ENCODE measurements at places on chromosomes 1 and 21.

DNA sequence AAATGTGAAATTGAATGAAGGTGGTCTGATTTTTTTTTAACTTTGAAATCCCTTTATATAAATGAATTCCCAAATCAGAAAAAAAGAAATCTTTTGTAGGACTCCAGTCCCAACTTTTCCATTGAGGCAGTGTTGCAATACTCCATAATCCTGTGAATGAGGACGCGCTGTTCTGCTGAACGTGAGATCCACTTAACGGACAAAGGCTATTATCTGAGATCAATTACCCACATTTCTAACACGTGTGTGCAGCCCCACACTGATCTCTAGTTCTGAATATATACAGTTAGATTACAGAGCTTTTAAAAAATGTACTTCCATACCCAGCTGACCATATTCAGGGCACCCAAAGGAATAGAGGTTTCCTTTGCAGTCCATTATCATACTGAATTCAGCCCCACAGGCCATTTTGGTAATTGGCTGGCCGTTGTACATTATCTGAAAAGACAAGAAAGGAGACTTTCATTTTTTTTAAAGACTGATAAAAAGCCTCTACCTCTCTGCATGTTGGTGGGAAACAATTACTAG is 19.0 kb downstream of the RCC2 start:
- DNase-seq, result no peak

GRCh38 chr1:9292361-9293240 is at the start of gene SPSB1:
SPSB1 (plus strand) TSS chr1:9292894; CDS start chr1:9355892, 62,998 bp downstream.
- DNase-seq, result peak; percentile 35

DNA sequence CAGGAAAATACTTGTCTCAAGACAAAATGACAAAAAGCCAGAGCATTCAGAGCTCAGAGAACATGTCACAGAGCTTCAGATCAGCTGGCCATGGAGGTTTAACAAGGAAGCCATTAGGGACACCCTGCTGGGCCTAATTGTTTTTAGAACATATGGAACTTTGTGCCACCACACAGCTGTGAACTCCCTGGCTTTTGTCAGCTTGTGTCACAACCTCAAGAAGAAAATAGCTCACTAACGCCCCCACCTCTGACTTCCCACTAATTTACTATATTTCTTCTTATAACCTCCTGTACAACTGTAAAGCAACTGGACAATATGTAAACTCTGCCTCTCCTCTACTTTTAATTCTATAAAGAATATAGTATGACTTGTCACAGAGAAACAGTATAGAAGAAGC is 21.0 kb upstream of the TDRD10 start:
- no peak for DNase-seq

GRCh38 chr1:208533746-208534598 is 289.8 kb upstream of the PLXNA2 start:
- DNase-seq, result no peak

DNA sequence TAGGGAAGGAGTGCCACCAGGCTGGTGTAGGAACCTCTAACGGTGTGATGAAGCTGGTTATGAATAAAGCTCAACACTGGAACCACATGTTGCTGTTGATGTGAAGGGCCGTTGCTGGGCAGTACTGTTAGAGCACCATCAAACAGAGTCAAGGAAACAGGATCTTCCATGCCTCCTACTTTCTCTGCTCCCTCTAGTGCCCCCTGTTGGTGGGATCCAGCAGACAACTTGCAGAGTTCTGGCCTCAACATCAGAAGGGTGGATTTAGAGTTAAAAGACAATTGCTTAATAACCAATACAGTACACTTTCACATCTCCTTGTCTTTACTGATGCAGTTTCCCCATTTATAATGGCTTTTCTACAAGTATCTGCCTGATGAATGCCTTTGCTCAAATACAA is 336.4 kb downstream of the NTNG1 start:
- DNase-seq, result no peak

GRCh38 chr21:15653710-15654109 is 76.1 kb upstream of the USP25 start:
- DNase-seq, result no peak

GRCh38 chr21:33871171-33871570 is 44.4 kb downstream of the ATP5PO start:
- DNase-seq, result no peak

- DNase-seq, result no peak
Measured at GRCh38 chr21:41369920-41370839, 8.4 kb downstream of the MX2 start.

DNA sequence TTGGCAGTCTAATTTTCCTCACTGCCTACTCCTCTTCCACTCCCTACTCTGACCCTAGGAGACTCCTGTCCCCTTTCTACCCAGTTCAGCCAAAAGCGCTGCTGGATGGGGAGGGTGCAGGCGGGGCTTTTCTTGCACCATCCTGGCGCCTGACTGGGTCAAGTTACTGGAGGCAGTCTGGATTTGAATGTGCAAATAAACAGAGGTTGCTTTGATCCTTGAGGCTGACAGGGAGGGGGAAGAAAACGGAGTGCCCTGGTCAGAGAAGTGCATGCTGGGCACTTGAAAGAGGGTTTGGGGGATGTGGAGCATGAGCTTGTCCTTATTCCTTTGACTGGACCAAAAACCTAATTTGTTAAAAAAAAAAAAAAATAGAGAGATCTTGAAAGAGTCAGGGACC is 76.8 kb upstream of the SOX13 start:
- no peak for DNase-seq

DNA sequence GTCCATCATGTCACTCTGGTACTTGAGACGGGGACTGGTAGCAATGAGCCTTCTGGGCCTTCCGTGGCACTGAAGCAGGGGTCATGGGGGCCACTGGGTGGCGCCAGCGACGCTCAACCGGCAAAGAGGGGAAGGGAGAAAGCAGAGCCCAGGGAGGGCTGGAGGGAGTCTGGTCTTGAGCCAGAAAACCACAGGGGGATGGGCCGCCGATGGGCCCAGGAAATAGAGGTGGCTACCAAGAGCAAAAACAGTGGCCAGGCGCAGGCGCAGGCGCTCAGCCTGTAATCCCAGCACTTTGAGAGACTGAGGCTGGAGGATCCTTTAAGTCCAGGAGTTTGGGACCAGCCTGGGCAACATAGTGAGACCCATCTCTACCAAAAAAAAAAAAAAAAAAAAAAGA is 21.8 kb downstream of the EXOC8 start:
- DNase-seq, result peak; percentile 6

- no peak for DNase-seq
Measured at GRCh38 chr1:154726443-154726842, 118.5 kb upstream of the ADAR start.

- DNase-seq, result no peak
Measured at GRCh38 chr21:18373606-18374005, 30.0 kb downstream of the TMPRSS15 start.

- no peak for DNase-seq
Measured at GRCh38 chr1:110002695-110003094, 18.1 kb downstream of the AHCYL1 start.

DNA sequence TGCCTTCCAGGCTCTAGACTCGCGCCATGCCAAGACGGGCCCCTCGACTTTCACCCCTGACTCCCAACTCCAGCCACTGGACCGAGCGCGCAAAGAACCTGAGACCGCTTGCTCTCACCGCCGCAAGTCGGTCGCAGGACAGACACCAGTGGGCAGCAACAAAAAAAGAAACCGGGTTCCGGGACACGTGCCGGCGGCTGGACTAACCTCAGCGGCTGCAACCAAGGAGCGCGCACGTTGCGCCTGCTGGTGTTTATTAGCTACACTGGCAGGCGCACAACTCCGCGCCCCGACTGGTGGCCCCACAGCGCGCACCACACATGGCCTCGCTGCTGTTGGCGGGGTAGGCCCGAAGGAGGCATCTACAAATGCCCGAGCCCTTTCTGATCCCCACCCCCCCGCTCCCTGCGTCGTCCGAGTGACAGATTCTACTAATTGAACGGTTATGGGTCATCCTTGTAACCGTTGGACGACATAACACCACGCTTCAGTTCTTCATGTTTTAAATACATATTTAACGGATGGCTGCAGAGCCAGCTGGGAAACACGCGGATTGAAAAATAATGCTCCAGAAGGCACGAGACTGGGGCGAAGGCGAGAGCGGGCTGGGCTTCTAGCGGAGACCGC is 2.0 kb upstream of the OLIG2 start:
- no peak for DNase-seq

GRCh38 chr1:61388566-61388965 is 306.2 kb downstream of the NFIA start:
- DNase-seq, result no peak

GRCh38 chr1:2449636-2450454 is 26.2 kb upstream of the PLCH2 start:
- no peak for DNase-seq

GRCh38 chr1:84496498-84496897 is 9.7 kb upstream of the SPATA1 start:
- no peak for DNase-seq

DNA sequence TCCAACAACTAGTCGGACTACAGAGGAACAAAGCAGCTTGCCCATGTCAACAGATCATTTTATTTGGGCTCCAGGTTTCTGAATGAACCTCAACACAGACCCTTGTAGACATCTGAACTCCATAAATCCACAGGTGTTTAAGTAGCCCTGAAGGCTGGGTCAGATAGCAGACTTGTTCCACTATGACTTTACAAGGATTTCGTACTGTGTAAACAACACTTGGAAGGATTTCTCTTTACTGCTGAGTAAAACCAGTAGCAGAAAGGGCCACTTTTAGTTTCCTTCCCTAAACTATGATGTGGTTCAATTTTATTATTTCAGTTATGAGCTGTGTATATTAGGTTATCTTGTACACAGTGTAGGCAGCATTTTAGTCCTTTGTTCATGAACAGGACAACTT is 316.4 kb upstream of the ADGRL2 start:
- DNase-seq, result no peak

GRCh38 chr1:162302306-162303003 is 74.2 kb downstream of the SPATA46 start:
- DNase-seq, result no peak
